Activated naive CD8-positive, alpha-beta T cell treated with anti-CD3 and anti-CD28 coated beads, Interleukin-2, amount 50 U/mL, for 24 hours (primary cell): ENCODE measurements at places on chromosomes 7 and 10.

DNA sequence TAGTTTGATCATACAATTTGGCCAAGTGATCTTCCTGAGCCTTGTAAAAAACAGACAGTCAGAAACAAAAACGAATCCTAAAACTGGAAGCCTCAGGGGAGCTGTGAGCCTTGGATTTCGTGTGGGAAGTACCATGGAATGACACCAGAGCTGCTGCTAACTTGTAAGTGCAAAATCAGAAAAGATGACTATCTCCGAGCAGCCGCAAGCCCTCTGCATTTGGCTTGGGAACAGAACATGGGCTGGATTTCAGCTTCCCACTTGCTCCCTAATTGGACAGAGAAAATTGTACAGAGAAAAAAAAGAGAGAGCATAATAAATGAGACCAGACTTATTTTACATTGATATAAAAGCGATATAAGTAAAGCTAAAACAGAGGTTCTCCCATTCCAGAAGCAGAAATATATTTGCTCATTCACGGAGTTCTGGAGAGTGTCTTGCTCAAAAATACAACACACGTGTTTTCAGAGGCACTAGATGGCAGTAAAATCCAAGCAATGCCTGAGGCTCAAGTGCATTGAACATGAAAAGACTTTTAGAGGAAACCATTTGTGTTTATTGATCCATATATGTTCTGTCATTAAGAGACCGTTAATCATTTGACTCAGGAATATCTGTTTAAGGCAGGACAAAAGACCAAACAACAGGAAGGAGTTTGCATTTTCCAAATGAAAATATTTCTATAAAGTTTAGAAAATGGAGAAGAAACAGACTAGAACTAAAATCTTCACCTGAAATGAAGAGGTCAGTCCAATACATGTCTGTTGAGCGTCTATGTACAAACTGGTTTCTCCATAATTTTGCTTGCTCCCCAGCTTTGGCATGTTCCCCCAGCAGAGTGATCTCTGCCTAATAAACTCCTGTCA is 78.3 kb upstream of the SLC26A5 start:
- no peak for DNase-seq

- peak; percentile 22 for DNase-seq
Observed at GRCh38 chr7:100803398-100804161, 23.7 kb downstream of the EPHB4 start.

- DNase-seq, result no peak
Observed at GRCh38 chr10:126521399-126521798, 133.1 kb upstream of the ADAM12 start.

GRCh38 chr7:1228545-1229201 is 4.0 kb upstream of the UNCX start:
- DNase-seq, result no peak

DNA sequence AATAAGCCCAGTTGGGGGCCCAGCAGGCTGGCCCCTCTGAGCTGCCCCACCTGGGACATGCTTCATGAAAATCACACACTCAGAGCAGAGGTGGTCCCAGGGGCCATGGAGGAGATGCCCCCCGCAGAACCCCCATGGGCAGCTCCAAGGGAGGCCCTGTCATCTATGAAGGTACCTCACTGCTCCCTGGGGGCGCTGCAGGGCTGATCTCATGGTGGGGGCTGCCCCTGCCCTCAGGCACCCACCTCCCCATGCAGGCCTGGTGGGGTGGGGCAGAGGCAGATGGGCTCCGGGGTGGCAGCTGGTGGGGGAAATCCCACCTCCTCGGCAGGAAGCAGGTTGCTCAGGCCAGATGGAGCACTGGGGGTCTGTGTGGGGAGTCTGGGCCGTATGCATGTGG is 60.5 kb downstream of the YKT6 start:
- peak; percentile 21 for DNase-seq

DNA sequence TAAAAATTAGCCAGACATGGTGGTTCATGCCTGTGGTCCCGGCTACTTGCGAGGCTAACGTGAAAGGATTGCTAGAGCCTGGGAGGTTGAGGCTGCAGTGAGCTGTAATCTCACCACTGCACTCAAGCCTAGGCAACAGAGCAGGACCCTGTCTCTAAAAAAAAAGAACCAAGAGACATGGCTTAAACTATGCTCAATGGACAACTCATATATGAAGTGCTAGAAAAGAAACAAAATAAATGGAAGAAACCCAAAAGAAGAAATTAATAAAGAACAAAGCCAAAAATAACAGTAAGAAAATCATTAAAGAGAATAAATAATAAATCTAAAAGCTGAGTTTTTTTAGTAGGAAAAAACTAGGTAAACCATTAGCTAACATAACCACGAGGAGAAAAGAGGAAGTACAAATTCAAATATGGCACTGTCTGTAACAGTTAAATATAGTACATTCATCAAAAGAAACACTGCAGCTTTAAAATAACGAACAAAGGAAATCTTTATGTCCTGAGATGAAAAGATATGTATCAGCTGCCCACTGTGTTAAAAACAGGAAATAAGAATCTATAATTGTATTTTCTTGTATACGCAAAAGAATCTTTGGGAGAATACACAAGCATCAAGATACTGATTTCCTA is 48.7 kb downstream of the UPF2 start:
- no peak for DNase-seq

DNA sequence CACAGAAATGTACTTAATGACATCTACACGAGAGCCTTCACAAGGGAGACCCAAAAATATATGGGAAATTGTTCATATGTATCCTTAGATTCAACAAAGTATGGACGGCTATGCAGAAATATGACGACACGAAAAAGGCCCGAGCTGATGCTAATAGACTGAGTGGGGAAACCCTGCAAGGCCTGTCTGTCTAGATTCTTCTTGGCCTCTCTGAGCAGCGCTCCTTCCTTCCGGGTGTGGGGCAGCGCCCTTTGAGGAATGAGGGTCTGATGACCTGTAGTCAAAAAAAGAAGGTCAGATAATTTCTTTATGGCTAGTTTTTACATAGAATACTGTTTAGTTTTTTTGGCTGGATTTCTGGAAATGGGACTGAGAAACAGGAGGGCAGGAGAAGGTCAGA is 192.8 kb upstream of the AKR1E2 start:
- DNase-seq, result no peak

- no peak for DNase-seq
Observed at GRCh38 chr7:43535810-43536585, 46.9 kb upstream of the STK17A start.

- DNase-seq, result peak; percentile 11
Observed at GRCh38 chr7:22001345-22002004, 55.8 kb upstream of the CDCA7L start.

DNA sequence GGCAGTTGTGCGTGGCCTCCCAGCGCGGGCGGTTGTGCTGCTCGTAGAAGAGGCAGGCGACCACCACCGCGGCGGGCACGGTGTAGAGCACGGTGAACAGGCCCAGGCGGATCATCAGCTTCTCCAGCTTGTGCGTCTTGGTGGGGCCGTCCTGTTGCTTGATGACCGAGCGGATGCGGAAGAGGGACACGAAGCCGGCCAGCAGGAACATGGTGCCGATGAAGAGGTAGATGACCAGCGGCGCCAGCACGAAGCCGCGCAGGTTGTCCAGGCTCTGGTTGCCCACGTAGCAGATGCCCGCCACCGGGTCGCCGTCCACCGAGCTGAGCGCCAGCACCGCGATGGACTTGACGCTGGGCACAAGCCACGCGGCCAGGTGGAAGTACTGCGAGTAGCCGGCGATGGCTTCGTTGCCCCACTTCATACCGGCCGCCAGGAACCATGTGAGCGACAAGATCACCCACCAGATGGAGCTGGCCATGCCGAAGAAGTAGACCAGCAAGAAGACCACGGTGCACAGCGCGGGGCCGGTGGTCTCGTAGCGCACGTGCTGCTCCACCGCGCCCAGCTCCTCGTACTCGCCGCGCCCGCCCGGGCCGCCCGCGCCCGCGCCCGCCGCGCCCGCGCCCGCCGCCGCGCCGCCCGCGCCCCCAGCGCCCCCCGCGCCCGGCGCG is 2.2 kb downstream of the FZD8 start:
- DNase-seq, result peak; percentile 7

DNA sequence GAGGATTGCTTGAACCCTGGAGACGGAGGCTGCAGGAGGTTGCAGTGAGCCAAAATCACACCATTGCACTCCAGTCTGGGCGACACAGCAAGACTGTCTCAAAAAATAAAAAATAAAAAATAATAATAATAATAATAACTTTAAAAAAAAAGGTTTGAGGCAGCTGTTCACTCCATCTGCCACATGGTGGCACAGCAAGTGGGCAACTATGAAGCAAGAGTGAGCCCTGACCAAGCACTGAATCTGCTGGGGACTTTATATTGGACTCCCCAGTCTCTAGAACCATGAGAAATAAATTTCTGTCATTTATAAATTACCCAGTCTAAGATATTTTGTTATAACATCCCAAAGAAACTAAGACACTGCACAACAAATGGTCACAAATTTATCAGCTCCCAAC is 14.6 kb upstream of the BRI3 start:
- no peak for DNase-seq

- DNase-seq, result peak; percentile 29
Observed at GRCh38 chr7:36153571-36154097, 580 bp downstream of the EEPD1 start.

DNA sequence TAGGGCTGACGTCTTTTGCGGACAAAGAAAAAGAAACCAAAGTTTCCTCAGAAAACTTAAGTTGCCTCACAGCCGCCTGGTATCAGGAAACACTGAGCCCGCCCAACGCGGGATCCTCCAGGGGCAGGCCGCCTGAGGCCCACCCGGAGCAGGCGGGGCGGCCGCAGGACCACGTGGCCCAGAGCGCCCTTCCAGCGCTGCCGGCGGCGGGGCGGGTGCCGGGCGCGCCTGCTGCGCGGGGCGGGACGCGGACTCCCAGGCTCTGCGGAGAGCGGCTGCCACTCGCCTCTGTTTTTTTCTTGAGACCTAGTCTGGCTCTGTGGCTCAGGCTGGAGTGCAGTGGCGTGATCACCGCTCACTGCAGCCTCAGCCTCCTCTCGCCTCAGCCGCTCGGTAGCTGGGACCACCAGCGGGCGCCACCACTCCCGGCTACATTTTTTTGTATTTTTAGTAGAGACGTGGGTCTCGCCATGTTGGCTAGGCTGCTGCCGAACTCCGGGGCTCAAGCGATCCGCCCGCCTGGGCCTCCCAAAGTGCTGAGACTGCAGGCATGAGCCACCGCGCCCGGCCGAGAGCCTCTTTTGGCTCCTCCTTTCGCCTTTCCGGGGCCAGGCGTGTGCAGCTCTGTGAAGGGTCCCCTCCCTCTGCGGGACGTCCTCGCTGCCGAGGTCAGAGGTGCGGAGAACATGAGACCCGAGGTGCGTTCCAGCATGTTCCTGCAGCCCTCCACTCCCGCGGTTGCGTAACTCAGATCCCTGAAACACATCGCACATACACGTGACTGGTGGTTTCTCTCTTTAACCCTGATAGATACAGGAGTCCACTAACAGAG is 11.6 kb upstream of the HNRNPF start:
- DNase-seq, result peak; percentile 87

DNA sequence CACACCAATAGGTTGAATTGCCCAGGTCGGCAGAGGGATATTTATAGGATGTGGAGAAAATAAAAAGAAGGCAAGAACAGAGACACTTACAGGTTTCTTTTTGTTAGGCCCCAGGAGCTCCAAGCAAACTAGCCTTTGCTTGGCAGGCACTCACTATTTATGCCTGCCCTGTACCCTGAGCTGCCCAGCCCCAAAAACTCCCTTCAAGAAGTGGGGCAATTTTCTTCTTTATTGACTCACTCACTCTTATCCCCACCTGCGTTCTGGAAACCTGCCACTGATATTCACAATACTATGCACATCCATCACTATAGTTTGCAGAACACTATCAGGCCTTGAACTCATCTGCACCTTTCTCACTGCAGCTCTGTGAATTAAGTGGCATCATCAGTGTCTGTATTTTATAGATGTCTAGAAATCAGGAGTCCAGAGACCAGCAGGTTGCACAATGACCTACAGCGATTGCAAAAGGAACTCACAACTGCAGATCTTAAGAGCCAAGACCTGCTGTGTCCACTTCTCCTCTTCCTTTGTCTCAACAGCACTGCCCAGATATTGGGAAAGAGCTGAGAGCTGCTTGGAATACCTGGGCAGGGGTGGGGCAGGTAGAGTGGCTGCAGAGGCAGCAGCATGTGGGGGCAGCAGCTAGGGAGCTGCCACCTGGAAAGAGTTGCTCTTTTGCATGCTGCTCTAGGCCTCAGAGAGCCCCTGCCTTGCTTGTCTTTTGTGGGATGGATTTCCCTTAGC is at the start of gene SFTPD:
TSS of gene SFTPD (minus strand) at position 130 of the 747 bp plus-strand sequence. CDS start 2,446 bp downstream, outside the sequence.
- DNase-seq, result no peak

GRCh38 chr7:75599244-75599781 is 107.2 kb downstream of the SPDYE5 start:
- DNase-seq, result no peak

- DNase-seq, result no peak
Observed at GRCh38 chr7:31814187-31814586, 127.2 kb downstream of the PPP1R17 start.

- no peak for DNase-seq
Observed at GRCh38 chr7:31892099-31892829, 177.9 kb downstream of the PDE1C start.

DNA sequence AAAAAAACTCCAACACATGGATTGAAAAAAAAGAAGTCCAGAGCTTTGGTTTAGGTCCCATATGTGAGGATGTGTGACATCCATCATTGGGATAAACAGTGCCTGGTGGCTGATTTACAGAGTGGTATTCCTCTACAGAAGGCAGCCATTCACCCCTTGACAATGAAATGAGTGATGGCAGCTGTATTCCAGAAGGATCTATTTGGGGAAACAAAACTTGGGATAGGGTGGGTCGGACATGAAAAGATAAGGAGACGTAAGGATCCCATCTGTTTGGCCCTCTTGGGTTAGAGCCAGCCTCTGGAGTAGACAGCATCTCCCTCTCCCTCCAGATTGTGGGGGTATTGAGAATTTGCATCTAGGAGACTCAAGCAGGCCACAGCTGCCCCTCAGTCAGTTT is 15.2 kb upstream of the CREB5 start:
- no peak for DNase-seq

- DNase-seq, result no peak
Observed at GRCh38 chr7:30072735-30073134, 44.5 kb downstream of the PLEKHA8 start.

- no peak for DNase-seq
Observed at GRCh38 chr10:114498413-114499111, 94.3 kb upstream of the AFAP1L2 start.

DNA sequence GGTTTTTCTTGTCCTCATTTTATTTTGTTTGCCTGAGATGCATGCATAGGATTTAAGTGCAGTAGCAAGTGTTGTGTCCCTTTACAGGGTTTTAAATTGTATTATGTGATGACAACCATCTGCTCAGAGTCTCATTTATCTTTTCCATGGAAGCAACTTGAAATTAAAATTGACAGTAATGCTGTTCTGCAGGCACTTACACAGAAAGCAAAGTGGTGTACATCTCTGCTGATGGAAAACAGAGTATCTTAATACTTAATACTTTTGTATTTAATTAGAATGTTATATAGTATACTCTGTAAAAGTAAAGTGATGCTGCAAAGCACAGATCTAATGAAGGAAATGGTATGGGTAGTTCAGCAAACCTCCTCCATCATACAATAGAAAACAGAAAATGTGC is 482.9 kb downstream of the POM121L12 start:
- no peak for DNase-seq
